Hematopoietic multipotent progenitor cell treated with erythropoietin and hydrocortisone succinate and interleukin-3 and kit ligand, for 4 days (in vitro differentiated cells): ENCODE measurements at places on chromosomes 5 and 9.

- DNase-seq = peak; percentile 35
Measured at GRCh38 chr9:113886466-113886865, 10.4 kb downstream of the ZNF618 start.

GRCh38 chr5:84696651-84697050 lies 312.0 kb upstream of the EDIL3 start:
- DNase-seq = no peak

DNA sequence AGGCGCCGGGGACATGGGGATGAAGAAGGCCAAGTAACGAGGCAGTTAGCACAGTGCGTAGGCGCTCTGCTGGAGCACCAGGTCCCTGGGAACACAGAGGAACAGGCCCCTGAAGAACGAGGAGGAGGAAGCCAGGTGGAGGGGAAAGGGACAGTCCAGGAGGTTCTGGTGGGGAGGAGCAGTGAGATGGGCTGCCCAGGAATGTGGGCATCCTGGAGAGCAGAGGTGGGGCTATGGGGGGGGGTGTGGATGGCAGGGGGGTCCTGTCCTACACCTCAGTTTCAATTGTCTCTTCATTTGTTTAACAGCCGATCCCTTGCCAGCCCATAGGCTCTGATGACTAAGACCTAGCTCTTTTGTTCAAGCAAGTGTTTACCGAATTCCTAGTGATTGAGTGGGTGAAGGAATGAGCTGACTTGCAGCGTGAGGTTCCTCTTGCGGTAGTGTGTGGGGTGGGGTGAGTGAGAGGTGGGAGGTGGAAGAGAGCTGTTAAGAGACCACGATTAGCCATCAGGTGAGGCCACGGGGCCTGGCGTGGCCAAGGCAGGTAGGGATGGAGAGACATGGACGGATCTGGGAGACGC lies 8.4 kb upstream of the PHYHD1 start:
- DNase-seq = no peak

GRCh38 chr5:22050931-22051330 lies 802.2 kb downstream of the CDH12 start:
- no peak for DNase-seq

- DNase-seq = peak; percentile 77
Measured at GRCh38 chr5:157253547-157253946, 12.4 kb upstream of the CYFIP2 start.

DNA sequence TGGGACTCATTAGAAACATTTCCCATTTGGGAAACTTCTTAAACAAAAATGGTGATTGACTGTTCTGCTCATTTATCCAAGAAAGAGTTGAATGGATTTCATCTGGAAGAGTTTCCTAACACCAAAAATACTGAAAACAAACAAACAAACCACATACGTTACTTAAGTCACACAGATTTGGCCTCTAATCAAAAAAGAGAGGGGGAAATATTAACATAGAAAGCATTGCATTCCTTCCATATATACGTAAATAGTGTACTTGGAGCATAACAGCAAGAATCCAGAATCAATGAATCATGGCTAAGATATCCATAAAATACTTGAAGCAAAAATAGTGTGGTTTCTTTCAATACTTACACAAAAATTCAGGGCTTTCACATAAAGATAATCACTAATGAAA lies 189.8 kb upstream of the MAP3K1 start:
- no peak for DNase-seq

- no peak for DNase-seq
Measured at GRCh38 chr5:111194925-111195324, 29.3 kb upstream of the CAMK4 start.

- DNase-seq = no peak
Measured at GRCh38 chr9:3235497-3235896, 290.3 kb downstream of the RFX3 start.

GRCh38 chr5:115480271-115480670 lies 64.3 kb downstream of the FEM1C start:
- DNase-seq = no peak

- DNase-seq = no peak
Measured at GRCh38 chr5:144566747-144567420, 396.2 kb downstream of the KCTD16 start.

DNA sequence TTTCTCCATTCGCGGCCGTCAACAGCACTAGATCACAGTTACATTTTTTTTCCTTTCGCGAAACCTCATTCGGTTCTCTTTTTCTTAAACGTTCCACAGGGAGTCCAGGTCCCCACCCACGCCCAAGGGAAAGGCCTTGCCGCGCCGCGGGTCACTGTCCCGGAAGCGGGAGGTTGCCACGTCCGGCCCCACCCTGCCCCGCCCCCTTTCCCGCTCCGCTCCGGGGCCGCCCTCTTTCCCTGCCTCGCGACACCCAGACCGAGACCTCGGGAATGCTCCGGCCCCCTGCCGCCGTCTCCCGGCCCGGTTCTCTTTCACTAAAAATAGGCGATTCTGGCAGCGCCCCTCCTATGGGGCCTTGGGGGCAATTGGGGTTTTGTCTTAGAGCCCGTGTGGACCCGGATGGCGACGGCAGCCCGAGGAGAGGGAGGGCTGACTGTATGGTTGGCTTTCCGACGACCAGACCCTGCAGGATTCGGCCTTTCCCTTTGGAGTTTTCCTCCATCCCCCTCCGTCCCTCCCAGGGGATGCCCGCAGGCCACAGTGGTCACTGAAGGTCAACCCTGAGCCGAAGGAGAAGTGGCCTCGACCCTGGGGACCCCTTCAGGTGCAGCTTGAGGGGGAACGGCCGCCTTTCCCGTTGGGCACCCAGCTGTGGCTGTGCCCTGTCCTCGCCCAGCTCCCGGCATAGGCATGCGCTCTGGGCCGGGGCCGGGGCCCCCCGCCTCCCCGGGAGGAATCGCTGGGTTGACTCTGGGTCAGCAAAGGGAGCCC lies 2.8 kb upstream of the RACK1 start:
- peak; percentile 94 for DNase-seq

DNA sequence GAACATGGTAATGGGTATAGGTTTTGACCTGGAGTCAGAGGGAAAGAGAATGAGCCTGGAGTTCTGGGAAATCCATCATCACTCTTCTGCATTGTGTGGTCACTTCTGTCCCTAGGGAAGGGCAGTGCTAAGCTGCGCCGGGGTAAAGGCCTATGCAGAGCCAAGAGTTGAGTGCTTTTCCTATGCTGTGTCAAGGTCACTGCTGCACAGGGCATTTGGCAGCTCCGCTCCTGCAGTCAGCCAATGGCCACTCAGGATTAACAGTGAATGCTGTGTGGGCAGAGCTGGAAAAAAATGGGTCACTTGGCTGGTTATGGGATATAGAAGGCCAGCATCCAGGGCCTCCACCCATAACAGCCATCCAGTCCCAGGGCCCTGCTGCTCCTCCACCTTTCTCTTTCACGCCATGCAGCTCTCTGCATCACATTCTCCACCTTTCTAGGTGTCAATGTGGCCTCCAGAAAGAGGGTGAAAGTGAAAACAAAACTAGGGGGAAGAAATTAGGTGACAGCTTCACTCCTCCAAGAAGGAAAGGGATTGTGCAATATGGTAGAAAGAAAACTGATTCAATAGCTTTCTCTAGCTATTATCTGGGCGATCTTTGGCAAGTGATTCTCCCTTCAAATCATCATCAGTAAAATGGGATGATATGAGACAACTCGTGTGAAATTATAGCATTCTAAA lies 279.3 kb upstream of the ANKRD55 start:
- no peak for DNase-seq

- no peak for DNase-seq
Measured at GRCh38 chr5:170753311-170753710, 30.2 kb upstream of the GABRP start.

DNA sequence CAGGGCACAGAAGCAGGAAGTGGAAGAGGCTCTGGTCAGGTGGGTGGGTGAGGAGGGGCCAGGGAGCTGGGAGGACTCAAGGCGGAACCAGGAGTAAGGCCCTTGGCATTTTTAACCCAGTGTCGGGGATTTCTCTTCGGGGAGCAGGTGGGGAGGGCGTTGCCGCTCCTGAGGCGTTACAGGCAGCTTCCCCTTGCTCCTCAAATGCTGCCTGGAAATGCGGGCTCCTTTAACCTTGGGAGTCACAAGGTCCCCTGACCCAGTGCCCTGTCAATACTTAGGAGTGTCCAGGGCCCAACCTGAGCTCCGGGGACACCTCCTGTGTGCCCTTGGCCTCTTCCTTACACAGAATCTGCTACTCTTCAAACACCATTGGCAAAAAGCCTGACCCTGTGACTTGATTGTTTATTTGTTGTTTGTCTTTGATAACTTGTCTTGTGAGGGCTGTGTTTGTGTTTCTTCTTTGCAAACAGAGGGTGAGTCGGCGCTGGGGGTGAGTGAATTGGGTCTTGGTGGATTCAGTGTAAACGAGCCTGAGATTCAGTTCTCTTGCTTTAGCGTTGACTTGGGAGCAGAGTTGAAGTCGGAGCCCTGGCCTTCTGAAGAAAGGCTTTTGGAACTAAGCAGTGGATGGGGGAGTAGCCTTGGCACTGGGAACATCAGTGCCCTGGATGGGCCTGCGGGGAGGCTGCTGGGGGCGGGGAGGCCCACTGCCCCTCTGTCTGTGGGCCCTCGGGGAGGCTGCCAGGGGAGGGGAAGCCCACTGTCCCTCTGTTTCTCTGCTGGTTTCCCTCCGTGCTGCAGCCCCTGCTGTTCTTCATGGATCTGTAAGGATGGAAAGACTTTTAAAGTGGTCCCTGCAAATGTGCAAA lies 300.7 kb upstream of the IRX4 start:
- no peak for DNase-seq

DNA sequence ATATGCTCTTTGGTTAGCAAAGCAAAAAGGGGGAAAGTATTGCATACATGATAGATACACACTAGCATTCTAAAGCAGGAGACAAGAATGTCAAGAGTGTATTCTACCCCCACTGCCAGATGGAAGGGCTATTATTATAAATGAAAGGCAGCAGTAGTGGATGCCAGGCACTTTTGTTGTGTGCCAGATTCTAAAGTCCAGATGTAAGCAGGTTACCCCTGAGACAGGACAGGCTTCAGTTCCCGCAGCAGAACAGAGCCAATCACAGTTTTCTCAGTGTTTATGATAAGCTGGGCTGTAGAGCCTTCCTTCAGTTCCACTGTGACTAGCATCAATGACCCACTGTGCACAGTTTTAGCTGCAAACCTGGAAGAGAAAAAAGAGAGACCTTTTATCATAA lies 226.6 kb upstream of the TBCA start:
- DNase-seq = no peak

- peak; percentile 18 for DNase-seq
Measured at GRCh38 chr9:71858812-71859211, 52.2 kb downstream of the ABHD17B start.

GRCh38 chr5:102762095-102762534 lies 7.0 kb downstream of the PAM start:
- DNase-seq = no peak

GRCh38 chr9:19768798-19769197 lies 20.0 kb downstream of the SLC24A2 start:
- DNase-seq = no peak

- no peak for DNase-seq
Measured at GRCh38 chr5:156479849-156480248, 152.9 kb downstream of the SGCD start.

DNA sequence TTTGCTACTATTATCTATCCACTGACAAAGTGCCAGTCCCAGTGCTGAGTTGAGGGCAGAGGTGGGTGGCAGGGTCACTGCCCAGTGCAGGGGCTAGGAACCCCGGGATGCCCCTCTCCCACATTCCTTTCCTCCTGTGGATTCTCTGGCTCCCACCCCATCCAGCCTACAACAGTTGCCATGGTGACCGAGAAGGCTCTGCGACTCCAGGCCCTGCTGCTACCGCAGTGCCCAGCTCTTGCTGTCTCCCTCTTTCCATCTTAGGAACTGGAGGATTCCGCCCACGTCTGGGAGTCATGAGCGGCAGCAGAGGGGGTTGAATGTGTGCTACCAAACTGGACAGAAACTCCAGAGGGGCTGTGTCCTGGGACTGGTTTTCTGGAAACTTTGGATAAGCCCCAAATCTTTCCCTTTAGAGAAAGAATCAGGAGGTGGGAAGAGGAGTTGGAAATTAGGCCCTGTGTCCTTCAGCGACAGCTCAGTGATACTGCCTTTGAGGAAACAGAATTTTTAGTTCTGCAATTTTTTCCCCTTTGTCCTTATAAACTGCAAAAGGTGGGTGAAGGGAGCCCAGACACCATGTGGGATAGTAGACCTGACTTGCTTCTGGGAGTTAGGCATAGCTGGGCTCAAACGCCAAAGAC lies 20.7 kb upstream of the C5orf47 start:
- DNase-seq = no peak

DNA sequence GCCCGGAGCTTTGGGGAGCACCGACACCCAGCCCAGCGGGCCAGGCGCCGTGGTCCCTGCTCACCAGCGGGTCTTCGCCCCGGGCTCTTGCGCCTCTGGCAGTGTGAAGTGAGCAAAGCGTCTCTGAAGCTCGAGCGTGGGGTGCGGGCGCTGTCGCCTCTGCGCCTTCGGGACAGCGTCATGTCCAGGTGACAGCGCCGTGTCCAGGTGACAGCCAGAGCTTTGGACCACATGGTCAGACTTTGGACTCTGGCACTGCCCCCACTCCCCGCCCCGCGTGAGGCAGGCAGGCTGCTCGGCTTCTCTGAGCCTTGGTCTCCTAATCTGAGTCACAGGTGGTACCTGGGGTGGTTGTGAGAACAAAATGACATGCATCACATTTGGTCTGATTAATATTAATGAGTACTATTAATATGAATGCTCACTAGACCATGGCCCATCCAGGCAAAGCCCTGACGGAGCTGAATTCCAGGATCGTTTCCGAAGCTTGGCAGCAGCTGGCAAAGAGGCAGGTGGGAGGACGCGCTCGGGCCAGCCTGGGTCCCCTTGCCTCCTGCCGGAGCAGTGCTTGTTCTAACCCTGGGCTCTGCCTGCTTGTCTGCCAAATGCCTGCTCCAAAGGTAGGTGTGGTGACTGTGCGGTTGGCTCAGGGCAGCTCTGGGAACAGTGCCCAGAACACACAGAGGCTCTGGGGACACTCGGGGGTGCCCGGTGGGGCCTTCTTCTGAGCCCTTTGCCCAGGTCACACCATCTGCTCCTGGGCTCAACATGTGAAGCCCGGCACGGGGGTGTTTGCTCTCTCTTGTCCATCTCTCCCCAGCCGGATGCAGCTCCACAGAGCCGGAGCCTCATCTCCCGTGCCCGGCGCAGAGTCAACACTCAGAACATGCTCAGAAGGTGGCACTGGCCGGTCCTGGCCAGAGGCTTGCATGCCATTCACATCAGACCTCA lies 157.1 kb downstream of the OLFM1 start:
- no peak for DNase-seq

GRCh38 chr5:179227229-179227579 lies 118.1 kb downstream of the ADAMTS2 start:
- DNase-seq = no peak
